ENCODE measurements at places on chromosomes 7 and 10.

GRCh38 chr7:100407285-100408180 is 21.0 kb downstream of the ZCWPW1 start:
- DNase-seq: peak; percentile 29

DNA sequence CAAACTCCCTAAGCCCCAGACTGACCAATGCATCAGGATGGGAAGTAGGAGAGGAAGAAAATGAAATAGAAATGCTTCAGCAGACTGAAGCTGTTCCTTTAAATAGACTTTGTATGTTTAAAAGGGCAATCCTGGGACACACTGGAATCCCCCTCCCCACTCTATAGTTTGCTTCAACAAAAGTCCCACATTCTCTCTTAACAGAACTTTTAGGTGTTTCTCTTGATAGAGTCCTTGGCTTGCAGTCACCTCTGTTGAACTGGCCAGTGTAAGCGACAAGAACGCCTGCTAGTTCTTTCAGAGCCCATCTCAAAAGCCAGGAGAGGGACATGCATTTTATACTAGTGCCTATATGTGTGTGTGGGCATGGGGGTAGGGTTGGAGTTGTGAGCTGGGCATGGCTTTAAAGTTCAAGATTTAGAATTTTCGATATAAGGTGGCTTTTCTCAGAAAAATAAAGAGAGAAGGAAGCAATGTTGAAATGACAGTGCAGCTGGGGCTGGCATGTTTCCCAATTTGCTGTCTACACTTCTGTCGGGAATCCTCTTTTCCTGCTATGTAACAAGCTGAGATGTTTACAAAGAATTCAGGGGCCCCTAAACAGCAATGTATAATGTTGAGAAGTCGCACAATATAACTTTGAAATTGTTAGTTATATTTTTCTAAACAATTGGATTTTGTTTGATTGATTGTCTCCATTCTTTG is 2.1 kb downstream of the TBX20 start:
- no peak for DNase-seq

DNA sequence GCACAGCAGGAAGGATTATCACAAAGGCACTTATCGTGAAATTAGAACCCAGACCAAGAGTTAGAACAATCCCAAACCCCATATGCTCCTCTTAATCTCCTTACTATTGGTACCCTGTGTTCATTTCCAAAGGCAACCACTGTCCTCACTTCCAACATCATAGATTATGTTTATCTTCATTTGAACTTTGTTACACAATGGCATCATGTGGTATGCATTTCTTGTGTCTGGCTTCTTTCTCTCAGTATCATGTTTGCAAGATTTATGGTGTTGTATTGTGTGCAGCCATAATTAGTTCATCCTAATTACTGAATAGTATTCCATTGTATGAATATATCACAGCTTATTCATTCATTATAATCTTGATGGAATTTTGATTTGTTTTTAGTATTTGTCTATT is 124.6 kb upstream of the SEC61G start:
- DNase-seq: no peak

DNA sequence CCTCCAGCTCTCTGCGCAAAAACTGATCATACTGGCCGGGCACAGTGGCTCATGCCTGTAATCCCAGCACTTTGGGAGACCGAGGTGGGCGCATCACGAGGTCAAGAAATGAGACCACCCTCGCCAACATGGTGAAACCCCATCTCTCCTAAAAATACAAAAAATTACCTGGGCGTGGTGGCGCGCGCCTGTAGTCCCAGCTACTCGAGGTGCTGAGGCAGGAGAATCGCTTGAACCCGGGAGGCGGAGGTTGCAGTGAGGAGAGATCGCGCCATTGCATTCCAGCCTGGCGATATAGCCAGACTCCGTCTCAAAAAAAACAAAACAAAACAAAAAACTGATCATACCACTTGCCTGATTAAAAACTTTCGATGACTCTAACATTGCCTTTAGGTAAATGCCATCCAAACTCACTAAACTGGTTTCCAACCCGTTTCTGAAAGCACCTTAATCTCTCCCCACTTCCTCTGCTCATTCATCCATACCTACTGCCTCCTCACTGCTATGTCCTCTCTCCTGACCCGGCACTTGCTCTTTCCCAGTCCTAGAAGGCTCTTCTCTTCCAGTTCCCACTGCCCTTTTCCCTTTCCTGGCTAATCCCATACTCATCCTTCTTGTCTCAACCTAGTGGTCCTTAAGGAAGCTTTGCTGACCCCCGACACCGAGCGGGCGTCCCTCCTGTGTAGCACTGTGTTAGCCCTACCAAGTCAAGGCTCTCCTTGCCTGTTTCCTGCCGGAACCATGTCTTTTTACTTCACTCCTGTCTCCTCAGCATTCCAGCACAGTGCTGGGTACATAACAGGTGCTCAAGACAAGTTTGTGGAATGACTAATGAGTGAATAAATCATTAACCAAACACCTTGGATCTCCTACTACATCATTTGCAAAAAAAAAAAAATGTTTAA is 686 bp upstream of the MIOS start:
- no peak for DNase-seq

DNA sequence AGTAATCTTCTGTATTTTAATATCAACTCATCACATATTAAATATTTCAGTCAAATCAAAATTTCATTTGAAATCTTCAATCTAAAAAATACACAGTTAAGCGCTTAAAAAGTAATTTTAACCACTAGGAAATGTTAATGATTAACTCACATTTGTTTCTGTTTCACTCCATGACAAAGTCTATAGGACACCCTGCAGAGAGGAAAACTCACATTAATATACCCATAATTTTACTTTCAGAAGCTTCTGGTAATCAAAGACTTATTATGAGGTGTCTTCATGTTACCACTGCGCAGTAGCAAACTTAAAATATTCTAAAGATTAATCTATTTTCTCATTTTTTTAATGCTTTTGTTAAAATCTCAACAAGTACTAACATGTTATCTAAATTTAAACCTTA is 41.0 kb upstream of the ZNF518A start:
- no peak for DNase-seq

DNA sequence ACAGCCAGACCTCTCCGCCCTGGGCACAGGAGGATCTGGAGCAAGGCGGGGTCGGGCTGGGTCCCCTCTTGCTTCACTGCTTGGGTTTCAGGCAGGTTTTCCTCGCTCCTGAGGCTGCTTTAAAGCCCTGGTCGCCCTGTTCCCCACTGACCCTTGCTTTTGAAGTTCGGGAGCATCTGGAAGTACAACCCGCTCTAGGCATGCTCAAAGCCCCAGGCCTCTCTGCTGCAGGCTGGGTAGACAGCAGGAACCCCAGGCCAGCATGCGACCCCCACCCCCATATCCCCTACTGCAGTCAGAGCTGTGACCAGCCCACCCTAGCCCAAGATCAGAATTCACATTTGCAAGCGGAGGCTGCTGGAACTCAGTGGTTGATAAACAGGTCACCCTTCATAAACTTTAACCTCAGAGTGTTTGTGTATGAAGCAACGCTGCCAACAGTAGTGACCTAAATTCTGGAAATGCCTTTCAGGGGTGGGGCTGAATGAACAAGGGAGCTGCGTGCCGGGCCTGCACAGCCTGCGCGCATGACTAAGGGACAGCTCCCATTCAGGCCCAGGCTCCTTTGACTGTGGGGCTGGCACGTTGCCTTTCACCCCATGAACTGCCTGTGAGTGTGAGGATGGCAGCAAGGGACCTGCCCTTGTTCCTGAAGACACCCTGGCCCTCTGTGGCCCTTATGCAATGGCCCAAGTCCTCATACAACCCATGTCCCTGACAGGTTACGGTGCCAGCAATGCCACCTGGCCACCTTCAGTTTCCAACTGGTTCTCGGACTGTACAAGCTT is 52.5 kb downstream of the PROSER2 start:
- DNase-seq: peak; percentile 6

DNA sequence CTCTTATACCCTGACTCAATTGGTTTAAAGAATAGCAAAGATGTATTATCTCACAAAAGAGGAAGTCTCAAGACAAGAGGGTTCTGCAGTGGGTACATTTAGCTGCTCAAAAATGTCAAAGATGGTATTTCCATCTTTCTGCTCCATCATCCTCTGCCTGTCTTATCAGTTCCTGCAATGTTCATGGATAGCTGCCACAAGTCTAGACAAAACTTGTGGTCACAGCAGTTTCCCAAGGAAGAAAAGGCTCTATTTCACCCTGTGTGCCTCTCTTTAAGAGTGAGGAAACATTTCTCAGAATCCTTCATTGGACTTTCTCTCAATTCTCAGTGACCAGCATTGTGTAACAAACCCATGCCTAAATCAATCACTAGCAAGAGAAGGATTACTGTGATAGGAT is 634.2 kb upstream of the AUTS2 start:
- peak; percentile 30 for DNase-seq

DNA sequence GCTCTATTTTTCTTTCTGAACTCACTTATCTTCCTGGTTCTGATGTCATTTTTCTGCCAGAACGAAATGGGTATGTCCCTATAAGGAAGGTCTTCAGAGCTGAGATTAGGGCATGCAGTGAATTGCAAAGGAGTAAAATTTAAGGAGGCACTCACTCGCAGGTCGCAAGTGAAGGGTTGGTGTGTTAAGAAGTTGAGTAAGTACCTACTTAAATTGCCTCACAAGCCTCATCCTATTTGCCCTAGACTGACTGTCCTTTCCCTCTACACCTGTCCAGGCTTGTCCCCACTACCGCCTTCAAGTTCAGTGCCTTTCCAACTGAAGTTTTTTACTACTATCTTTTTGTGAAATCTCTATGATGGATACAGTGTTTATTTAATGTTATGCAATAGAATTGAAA is 191.5 kb downstream of the AHR start:
- DNase-seq: no peak

- DNase-seq: no peak
Observed at GRCh38 chr10:13893926-13894325, 307.2 kb downstream of the PRPF18 start.

DNA sequence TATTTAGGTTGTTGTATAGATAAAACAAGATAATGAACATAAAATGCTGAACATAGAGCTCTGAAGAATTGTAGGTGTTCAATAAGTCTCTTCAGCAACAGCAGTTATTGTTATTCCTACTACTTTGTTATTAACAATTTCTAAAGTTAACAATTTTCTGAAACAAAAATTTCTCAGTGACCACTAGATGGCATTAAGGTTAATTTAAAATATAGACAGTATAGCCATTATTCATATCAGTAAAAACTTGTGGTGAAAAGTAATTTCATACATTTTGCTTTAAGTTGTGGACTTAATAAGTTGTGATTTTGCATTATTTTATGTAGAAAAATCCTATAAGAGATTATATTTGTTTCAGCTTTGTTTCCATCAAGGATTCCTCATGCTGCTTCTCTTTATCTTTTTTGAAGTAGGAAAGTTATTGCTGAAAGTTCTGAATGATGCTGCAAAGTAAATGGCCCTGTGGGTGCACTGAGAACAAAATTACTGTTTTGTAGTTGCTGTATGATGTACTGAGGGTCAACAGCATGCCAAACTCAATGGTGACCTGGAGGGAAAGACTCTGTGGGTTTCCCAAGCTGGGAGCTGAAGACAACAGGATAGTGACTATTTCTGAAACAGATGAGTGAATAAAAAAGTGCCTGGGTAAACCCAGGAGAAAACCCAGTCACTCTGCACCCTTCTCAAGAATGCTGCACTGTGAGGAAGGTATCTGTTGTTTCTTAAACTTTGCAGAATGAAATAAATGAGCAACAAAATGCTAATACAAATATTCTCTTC is 253.6 kb downstream of the KIF20B start:
- DNase-seq: no peak

DNA sequence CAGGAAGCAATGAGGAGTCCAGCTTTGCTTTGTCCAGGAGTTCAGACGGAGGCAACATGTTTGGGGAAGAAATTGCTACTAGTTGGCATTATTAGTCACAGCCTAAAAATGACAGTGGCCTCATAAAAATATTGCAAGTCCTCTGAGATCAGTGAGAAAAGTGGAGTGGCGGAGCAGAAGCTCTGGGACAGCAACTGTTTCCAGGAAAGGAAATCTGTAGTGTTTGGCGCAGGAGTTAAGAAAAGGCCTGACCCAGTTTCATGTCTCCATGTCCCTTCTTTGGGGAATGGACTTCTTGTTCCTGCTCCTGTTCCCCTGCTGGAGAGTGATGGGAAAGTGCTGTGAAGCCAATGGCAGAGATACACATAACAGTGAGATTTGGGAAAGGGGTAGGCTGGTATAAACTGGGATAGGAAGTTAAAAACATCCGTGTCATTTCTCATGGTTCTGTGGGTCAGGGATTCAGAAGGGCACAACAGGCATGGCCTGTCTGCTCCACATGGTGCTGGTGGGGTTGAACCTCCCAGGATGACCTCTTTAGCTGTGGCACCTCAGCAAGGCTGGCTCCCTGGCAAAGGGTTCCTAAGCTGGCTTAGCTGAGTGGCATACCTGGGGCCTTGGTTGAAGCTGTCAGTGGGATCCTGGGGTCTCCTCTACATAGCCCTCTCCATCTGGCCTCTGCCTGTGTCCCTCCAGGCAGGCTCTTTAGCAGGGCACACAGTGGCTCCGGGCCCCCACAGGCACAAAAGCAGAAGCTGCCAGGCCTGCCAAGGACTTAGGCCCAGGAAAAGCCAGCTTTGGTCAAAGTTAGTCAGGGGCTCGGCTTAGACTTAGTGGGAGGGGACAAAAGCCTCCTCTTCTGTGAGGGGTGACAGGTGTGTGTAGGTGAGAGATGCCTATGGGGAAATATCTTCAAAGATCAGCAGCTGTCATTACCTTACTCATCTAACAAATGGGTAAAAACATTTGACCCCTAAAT is 77.7 kb downstream of the WDFY4 start:
- no peak for DNase-seq

- DNase-seq: no peak
Observed at GRCh38 chr10:62502995-62503613, 128.9 kb downstream of the ZNF365 start.
